SJSA1 (cell line): ENCODE measurements at places on chromosomes 16 and 17. TPM values are rescaled to one million over a fixed set of nuclear protein-coding genes. Genes with fewer than 3 reads are reported as not detected.

- DNase-seq, result no peak
- peaks cover 14% of the 10 kb centered on the region for H3K4me1 ChIP-seq
- peaks cover 9% of the 10 kb centered on the region; the same call in 1 of the 2 replicates for H3K36me3 ChIP-seq
- no peak overlapping the region for H3K27ac ChIP-seq
- H3K27me3 ChIP-seq, result no peaks in the 10 kb centered on the region
These were observed 1.1 kb downstream of the MAPK3 start for GRCh38 chr16:30121741-30122571.

DNA sequence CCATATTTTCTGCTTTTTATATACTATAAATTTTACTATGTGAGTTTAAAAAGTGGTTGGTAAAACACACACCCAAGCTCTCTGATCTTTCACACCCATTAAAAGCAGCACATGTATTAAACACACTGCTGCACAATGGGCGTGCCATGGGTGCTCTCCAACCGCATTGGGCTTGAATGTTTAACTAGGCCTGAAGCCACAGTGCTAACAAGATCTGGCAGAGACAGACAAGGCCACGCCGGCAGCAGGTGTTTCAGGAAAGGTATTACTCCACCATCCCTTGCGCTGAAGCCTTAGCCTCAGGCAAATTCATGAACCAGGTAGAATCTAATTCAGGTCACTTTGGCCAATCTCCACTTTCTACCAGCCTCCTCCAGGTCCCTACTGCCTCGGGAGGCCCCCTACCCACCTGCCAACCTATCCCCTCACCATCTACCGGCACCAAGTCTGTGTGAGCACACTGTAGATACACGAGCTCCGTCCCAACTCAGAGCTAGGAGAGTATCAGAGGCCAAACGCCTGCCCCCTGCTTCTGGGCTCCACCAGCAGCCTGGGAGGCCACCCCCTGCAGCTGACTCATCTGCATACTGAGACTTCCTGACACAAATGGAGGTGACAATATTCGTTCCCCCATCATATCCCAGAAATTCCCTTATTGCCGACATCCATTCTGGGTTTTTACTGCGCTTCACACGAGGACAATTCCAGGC lies 95.0 kb downstream of the ADCY9 start:
- H3K27ac ChIP-seq, result no peak overlapping the region
- no peak for DNase-seq
- H3K36me3 ChIP-seq, result no peaks in the 10 kb centered on the region
- no peak overlapping the region for H3K4me3 ChIP-seq
- H3K27me3 ChIP-seq, result no peaks in the 10 kb centered on the region

- no peak overlapping the region for H3K27ac ChIP-seq
- no peak for DNase-seq
- no peaks in the 10 kb centered on the region for H3K4me1 ChIP-seq
- peaks cover 76% of the 10 kb centered on the region for H3K36me3 ChIP-seq
These were observed 13.4 kb downstream of the EMC8 start for GRCh38 chr16:85785927-85786326.

GRCh38 chr17:79258843-79259242 lies 184.2 kb downstream of the ENGASE start:
- peaks cover 99% of the 10 kb centered on the region for H3K27me3 ChIP-seq
- H3K36me3 ChIP-seq, result no peaks in the 10 kb centered on the region
- no peak overlapping the region for H3K27ac ChIP-seq
- H3K4me1 ChIP-seq, result no peaks in the 10 kb centered on the region
- no peak overlapping the region for H3K4me3 ChIP-seq
- DNase-seq, result no peak

DNA sequence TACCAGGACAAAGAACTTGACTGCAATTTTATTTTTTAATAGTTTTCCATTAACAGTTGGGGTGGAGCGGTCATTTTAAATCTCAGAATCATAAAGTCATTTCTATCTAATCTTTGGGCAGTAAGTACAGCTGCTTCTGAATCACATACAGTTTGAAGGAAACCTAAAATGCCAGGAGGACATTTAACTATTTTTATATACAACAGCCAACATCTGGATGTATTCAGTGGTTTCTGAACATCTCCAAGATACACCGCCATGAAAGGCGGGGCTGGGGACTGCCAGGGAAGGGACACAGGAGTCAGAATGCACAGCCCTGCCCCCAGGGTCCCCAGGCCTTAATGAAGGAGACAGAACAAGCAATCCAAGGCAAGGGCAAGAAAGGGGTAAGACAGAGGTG lies 392.3 kb downstream of the SLC39A11 start:
- DNase-seq, result no peak
- H3K27me3 ChIP-seq, result no peaks in the 10 kb centered on the region
- H3K4me1 ChIP-seq, result peaks cover 25% of the 10 kb centered on the region
- no peak overlapping the region for H3K27ac ChIP-seq

DNA sequence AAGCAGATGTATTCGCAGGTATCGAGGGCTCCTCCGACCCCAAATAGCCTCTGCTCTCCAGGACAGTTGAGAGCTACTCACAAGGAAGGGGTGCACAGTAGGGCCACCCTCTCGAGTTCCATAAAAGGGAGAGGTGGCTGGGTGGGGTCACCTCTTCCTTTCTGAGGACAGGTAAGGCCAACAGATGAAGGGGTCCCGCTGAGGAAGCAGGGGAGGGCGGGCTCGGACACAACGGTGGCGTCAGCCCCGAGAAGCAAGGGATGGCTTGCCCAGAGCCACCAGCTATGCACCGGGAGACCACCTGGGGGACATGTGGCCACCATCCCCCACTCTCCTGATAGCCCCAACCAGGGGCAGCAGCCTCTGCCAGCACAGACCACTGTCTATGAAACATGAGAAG lies 15.1 kb upstream of the CYTH1 start:
- H3K4me3 ChIP-seq, result no peak overlapping the region
- H3K27me3 ChIP-seq, result no peaks in the 10 kb centered on the region
- peaks cover 77% of the 10 kb centered on the region for H3K36me3 ChIP-seq

GRCh38 chr16:58049232-58050185 lies 24.0 kb downstream of the MMP15 start:
- no peak for DNase-seq
- H3K36me3 ChIP-seq, result no peaks in the 10 kb centered on the region
- no peak overlapping the region for H3K27ac ChIP-seq
- H3K4me1 ChIP-seq, result no peaks in the 10 kb centered on the region

DNA sequence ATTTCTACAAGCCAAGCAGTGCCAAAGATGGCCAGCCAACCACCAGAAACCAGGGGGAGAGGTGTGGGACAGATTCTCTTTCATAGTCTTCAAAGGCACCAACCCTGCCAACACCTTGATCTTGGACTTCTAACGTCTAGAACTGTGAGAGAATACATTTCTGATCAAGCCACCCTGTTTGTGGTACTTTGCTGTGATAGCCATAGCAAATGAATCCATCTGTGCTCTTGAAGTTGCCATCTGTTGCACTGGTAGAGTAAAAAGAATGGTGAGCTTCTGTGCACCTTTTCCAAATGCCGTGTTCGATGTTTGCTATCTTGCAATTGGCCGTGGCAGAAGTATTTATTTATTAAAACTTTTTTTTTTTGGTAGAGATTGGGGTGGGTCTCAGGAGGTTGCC lies 16.7 kb upstream of the ADGRG1 start:
- H3K36me3 ChIP-seq, result no peaks in the 10 kb centered on the region
- peaks cover 13% of the 10 kb centered on the region for H3K4me1 ChIP-seq
- no peak overlapping the region for H3K27ac ChIP-seq
- DNase-seq, result no peak
- H3K27me3 ChIP-seq, result no peaks in the 10 kb centered on the region
- no peak overlapping the region for H3K4me3 ChIP-seq

DNA sequence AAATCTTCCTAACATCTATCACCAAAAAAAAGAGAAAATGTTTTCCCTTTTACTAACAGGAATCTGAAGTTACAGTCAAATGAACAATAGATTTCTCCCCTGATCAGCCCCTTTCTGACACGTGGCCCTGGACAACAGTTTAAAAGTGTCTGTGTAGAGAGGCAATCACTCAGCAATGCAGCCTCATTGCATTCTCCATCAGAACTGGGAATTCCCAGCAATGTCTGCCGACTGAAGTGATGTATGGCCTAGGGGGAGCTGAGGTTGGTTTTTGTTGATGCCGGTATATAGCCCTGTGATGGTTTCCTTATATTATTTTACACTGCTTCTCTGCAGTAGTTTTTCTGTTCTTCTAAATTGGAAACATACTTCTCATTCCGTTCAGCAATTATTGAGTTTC lies 904.3 kb upstream of the CDH8 start:
- no peaks in the 10 kb centered on the region for H3K4me1 ChIP-seq
- H3K27me3 ChIP-seq, result no peaks in the 10 kb centered on the region

DNA sequence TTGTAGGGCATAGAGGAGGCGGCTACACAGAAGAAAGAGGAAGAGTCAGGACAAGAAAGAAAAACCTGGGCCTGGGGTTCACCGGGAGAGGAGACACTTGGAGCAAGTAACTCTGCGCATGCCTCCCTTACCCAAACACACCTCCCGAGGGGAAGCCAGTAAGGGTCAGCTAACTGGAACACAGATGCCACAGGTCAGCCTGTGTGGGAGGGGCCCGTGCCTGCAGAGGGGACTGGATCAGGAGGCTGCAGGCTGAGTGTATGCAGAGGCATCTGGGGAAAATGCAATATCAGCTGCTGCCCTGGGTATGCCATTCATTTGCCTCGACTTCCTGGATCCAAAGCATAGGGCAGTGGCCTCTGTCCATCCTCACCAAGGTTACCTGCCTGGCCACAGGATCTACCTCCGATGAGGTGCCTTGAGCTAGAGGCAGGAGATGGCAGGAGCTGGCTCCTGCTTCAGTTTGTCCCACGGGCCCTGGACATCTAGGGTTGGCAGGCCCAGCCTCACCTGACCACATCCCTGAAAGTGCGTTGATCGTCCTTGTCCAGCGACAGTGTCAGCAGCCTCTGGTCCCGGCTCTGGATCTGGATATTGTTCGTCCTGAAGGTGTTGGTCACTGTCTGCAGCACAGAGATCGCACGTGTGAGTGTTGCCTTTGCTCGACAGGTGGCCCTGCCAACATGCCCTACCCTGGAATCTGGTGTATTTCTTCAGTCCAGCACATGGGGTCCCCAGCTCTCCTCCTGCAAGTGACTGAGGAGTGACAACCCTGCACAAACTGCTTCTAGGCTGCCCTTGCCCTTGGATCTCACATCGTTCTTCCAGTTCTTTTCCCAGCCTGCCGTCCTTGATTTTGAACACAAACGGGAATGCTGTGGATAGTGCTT lies 4.6 kb upstream of the MFSD6L start:
- H3K4me3 ChIP-seq, result no peak overlapping the region
- no peaks in the 10 kb centered on the region for H3K4me1 ChIP-seq
- H3K36me3 ChIP-seq, result no peaks in the 10 kb centered on the region
- no peaks in the 10 kb centered on the region for H3K27me3 ChIP-seq
- no peak overlapping the region for H3K27ac ChIP-seq
- no peak for DNase-seq

DNA sequence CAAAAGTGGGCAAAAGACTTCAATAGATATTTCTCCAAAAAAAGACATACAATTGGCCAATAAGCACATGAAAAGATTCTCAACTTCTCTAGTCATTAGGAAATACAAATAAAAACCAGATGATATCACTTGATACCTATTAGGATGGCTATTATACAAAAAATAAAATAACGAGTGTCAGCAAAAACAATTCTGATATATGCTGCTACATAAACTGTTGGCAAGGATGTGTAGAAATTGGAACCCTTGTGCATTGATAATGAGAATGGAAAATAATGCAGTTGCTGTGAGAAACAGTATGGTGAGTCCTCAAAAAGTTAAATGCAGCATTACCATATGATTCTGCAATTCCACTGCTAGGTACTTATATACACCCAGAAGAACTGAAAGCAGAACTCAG lies 80.6 kb downstream of the BRIP1 start:
- H3K27me3 ChIP-seq, result no peaks in the 10 kb centered on the region
- H3K4me3 ChIP-seq, result no peak overlapping the region
- H3K4me1 ChIP-seq, result no peaks in the 10 kb centered on the region
- DNase-seq, result no peak

DNA sequence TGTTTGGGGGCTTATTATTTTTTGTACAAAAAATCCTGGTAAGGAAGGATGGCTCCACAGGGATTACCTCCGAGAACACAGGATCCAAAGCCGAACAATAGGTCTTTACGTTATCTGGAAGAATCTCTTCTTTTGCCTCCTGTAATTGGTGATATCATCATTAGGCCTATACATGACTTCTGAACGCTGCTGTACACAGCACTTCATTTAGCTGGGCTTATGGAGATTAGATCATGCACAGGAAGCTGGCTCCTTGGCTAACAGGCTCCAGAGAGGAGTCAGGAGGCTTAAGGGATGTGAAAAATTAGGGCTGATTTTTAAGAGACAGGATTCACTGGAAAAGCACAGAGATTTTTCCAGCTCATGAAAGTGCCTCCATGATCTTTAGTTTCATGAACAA lies 54.7 kb downstream of the TANGO6 start:
- no peak overlapping the region for H3K4me3 ChIP-seq
- H3K27ac ChIP-seq, result no peak overlapping the region
- no peaks in the 10 kb centered on the region for H3K4me1 ChIP-seq
- H3K36me3 ChIP-seq, result peaks cover 14% of the 10 kb centered on the region; the same call in 1 of the 2 replicates
- no peak for DNase-seq
- no peaks in the 10 kb centered on the region for H3K27me3 ChIP-seq

- peaks cover 51% of the 10 kb centered on the region for H3K4me1 ChIP-seq
- H3K27ac ChIP-seq, result no peak overlapping the region
- no peaks in the 10 kb centered on the region for H3K36me3 ChIP-seq
- no peak overlapping the region for H3K4me3 ChIP-seq
These were observed 29.8 kb upstream of the PLLP start for GRCh38 chr16:57314161-57314785.

GRCh38 chr16:4556580-4556979 lies 440 bp downstream of the C16orf96 start:
- no peak overlapping the region for H3K27ac ChIP-seq
- peaks cover 6% of the 10 kb centered on the region for H3K27me3 ChIP-seq
- H3K4me1 ChIP-seq, result no peaks in the 10 kb centered on the region
- no peaks in the 10 kb centered on the region for H3K36me3 ChIP-seq
- no peak overlapping the region for H3K4me3 ChIP-seq

Gene CCL4L2
- not detected in 2 replicates for total RNA-seq

Gene CPNE7
- 0.84 TPM in 1 of 2 replicates, not detected in the other for total RNA-seq

Gene KRT31
- not detected in 2 replicates for total RNA-seq

Gene TMEM106A
- 3.9 and 6.2 TPM in 2 replicates for total RNA-seq

Gene KCNJ16
- total RNA-seq, result not detected in 2 replicates

Gene PRSS36
- 0.18 and 0.38 TPM in 2 replicates for total RNA-seq
